ENCODE measurements at places on chromosomes 1 and 21. TPM values are rescaled to one million over a fixed set of nuclear protein-coding genes. Genes with fewer than 3 reads are reported as not detected.

Gene ZNF670
- 2.5 TPM for total RNA-seq

Gene LCA5L
- total RNA-seq: not detected

Gene OLIG2
- total RNA-seq: not detected

Gene NBPF4
- not detected for total RNA-seq

Gene OR6P1
- not detected for total RNA-seq

Gene MTMR11
- total RNA-seq: 1.3 TPM

Gene MYOG
- total RNA-seq: not detected

Gene KCNJ9
- total RNA-seq: not detected

Gene CNIH3
- 2.3 TPM for total RNA-seq

DNA sequence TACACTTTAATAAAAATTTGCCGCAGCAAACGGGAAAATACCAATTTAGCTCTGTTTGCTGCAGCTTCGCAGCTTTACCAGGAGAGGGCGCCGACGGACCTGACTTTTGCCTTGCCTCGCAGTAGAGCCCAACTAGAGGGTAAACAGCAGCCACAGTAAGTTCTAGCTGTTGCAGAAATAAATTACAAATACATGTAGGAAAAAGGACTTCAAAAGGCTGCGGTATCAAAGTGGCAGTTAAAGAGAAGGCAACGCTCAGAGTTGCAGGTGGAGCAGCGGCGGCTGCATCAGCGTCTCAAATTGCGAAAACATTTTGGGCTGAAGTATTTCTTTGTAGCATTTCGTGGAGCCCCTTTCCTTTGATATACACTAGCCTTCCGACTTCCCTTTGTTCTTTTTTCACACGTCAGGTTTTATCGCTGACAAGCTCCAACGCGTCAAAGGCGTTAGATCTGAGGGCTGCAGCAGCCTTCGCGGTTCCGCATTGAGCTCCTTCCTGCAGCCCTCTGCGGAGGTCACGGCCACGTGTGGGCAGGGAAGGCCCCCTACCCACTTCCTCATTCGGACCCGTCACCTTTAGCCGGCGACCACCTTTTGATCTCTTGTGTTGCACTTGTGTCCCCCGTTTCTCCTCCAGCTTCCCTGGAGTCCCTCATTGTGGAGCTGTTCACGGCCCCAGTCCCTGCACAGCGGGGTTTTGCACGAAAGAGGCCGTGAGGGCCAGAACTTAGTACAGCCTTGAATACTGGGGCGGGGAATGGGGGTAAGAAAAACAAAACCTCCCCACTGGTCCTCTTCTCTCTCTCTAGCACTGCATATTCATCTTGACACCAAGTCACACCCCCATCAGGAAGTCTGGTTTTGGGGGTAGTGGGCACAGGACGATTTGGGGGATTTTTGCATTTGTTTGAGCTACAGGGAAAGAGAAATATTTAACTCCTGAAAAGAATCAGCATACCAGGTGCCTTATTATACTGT lies 72.8 kb downstream of the S1PR1 start:
- peak overlapping the region; percentile 90 for H3K27ac ChIP-seq
- H3K27me3 ChIP-seq: no peaks in the 10 kb centered on the region
- H3K36me3 ChIP-seq: no peaks in the 10 kb centered on the region
- H3K4me1 ChIP-seq: peaks cover 41% of the 10 kb centered on the region
- H3K4me3 ChIP-seq: peak overlapping the region; percentile 27
- peak; percentile 74 for DNase-seq

GRCh38 chr1:93804412-93804811 lies 74.6 kb downstream of the DNTTIP2 start:
- no peaks in the 10 kb centered on the region for H3K27me3 ChIP-seq
- no peaks in the 10 kb centered on the region for H3K4me1 ChIP-seq
- no peaks in the 10 kb centered on the region for H3K36me3 ChIP-seq
- H3K27ac ChIP-seq: no peak overlapping the region
- DNase-seq: no peak

DNA sequence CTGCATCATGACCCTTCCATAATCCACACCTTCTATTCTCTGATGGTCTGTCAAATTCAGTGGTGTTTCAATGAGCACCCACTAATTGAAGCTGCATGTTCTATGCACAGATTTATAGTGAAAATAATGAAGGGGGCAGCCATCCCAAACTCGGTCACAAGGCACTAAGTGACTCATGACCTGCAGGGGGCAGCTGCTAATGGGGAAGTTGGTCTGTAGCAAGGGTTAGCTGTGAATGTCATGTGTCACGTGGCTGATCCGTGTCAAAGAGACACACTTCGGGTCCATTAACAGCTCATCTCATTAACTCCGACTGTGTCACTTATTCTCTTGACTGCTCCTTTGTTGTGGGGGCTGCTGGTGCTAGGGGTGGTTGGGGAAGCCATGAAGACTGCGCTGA lies 306.6 kb downstream of the PCP4 start:
- H3K4me1 ChIP-seq: no peaks in the 10 kb centered on the region
- no peak overlapping the region for H3K4me3 ChIP-seq
- H3K27ac ChIP-seq: no peak overlapping the region
- H3K36me3 ChIP-seq: no peaks in the 10 kb centered on the region
- no peaks in the 10 kb centered on the region for H3K27me3 ChIP-seq

- no peak overlapping the region for H3K27ac ChIP-seq
- no peaks in the 10 kb centered on the region for H3K36me3 ChIP-seq
- no peaks in the 10 kb centered on the region for H3K27me3 ChIP-seq
- no peak overlapping the region for H3K4me3 ChIP-seq
- DNase-seq: no peak
Measured at GRCh38 chr1:84264961-84265360, 36.5 kb upstream of the SAMD13 start.

GRCh38 chr21:43204638-43205037 lies 35.8 kb downstream of the CRYAA start:
- H3K36me3 ChIP-seq: no peaks in the 10 kb centered on the region
- no peak overlapping the region for H3K27ac ChIP-seq
- no peak overlapping the region for H3K4me3 ChIP-seq
- H3K27me3 ChIP-seq: no peaks in the 10 kb centered on the region
- no peaks in the 10 kb centered on the region for H3K4me1 ChIP-seq

DNA sequence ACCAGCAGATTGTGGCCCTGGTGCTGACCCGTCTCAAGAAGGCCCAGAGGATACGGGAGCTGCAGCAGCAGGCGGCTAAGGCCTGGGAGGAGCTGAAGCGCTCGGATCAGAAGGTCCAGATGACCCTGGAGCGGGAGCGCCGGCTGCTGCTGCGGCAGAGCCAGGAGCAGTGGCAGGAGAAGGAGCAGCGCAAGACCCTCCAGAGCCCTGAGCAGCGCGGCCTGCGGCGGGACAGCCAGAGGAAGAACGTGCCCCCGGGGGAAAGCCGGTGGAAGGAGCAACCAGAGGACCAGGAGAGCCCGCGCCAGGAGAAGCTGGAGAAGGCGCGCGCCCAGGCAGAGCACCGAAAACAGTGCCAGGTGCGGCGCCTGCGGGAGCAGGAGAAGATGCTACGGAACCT lies 1.0 kb downstream of the CCDC185 start:
- no peak overlapping the region for H3K4me3 ChIP-seq
- DNase-seq: no peak
- no peak overlapping the region for H3K27ac ChIP-seq

Measured in T-cell (primary cell).